Posterior cingulate gyrus (tissue), 11 donors: ENCODE measurements at places on chromosomes 12 and 14.

DNA sequence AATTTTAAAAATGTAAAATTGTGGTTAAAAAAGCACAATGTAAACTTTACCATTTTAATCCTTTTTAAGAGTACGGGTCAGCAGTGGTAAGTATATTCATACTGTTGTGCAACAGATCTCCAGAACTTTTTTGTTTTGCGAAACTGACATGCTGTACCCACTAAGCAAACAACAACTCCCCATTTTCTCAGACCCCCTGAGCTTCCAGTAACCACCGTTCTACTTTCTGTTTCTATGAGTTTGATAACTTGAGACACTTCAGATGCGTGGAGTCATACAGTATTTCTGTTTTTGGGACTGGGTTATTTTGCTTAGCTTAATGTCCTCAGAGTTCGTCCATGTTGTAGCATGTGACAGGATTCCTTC is 38.0 kb downstream of the CHST11 start:
- no peak for DNase-seq

GRCh38 chr12:106586278-106586802 is 3.5 kb downstream of the RFX4 start:
- DNase-seq = no peak

DNA sequence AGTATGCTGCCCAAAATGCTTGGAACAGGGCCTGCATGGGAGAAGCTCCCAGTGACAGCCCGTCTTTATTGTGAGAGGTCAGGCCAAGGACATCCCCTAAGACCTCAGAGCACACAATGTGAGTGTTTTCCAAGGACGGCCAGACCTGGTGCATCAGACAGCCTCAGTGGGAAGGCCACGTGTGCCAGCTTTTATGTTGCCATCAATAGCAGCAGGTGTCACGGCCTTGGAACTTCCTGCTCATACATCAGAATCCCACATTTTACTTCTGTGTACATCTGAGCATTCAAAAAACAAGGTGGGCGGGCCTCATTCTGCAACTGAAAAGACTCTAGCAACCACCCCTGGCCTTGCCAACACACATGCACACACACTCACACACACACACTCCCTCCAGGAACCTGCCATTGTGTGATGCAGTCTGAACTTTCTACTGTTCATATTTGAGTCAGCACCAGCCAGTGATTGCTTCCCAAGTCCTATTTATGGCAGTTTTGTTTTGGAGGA is 753.1 kb upstream of the TBX3 start:
- no peak for DNase-seq

DNA sequence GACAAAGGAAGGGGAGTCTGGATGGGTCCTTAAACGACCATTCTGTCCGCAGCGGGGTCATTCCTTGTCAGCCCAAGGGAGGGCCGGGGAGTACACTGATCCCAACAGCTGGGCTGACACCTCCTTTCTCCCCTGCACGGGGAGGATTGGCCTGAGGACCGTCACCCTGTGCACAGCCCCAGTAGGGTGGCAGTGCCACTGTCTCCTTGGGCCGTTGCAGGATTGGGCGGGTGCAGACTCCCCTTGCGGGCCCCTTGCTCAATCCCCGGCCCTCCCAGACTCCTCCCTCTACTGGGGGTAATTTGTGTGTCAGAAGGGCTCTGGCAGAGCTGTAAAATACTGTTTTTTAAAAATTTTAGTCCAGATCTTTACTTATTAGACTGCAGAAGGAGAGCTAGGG is 12.6 kb upstream of the AMN start:
- DNase-seq = no peak

DNA sequence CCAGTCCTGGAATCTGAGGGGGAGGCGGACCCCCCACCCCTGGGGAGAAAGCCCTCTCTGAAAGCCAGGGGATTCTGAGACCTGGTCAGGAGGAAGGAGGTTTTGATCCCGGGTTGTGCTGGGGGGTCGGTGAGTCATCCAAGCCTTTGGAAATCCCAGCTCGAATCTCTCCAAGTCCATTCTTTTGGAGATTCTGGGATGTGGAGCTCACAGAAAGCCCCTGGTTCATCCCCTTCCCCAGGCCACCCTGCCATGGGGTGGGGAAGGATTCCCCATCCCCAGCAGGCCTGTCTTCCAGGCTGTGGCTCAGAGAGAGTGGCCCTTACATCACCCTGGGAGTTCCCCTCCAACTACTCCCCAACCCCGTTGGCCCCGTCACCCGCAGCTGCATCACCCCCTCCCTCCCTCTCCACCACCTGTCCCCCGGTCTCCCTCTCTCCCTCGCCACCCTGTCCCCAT is 14.3 kb downstream of the EXOC3L4 start:
- no peak for DNase-seq

GRCh38 chr12:130435331-130435730 is 97.6 kb downstream of the PIWIL1 start:
- DNase-seq = peak; percentile 80

GRCh38 chr12:1562813-1563407 is 31.5 kb downstream of the FBXL14 start:
- no peak for DNase-seq

DNA sequence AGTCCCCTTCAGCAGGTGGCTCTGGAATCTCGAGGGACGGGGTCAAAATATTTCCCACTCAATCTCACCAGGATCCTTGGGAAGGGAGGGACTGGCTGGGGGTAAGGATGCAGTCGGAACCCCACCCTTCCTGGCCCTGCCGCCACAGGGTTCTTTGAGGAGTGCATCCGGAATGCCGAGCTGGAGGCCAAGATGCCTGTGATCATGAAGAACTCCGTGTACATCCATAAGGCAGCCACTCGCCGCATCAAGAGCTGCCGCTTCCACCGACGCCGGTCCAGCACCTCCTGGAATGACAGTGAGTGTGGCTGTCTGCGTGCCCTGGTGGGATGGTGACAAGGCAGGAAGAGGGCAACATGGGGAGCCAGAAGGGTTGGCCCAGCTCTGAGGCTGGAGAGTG is 43.1 kb downstream of the PLEKHD1 start:
- DNase-seq = no peak

GRCh38 chr12:95802482-95803270 is 12.1 kb upstream of the NTN4 start:
- no peak for DNase-seq

DNA sequence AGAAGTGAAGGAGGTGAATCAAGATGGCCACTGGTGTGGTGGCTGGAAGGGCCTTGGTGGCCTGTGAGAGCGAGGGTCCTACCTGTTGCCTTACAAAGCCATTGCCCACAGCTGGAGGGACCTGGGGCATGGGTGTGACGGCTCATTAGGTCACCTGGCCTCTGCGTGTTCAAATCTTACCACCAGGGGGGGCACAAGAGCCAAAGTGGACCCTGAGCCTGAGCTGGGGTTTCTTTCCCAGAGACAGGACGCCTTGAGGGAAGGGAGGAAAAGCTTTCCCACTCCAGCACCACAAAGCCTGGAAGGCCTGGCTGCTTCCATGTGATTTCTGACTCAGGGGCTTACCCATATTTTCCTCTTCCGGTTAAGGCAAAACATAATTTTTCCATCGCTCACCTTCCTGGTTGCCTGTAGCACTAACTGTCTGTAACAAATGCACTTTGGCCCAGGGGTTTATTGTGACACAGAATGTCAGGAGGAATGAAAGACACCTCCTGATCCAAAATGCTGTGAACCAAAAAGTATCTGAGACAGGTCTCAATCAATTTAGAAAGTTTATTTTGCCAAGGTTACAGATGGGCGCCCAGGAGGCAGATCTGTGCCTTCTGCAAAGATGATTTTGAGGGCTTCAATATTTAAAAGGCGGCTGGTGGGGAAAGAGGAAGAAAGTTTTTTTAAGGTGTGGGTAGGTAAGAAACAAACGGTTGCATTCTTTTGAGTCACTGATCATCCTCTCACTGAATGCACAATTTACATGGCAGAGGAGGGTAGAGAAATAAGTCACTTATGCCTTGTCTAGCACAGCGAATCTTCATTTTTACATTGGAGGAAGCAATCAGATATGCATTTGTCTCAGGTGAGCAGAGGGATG is 4.3 kb upstream of the CD9 start:
- DNase-seq = peak; percentile 93

DNA sequence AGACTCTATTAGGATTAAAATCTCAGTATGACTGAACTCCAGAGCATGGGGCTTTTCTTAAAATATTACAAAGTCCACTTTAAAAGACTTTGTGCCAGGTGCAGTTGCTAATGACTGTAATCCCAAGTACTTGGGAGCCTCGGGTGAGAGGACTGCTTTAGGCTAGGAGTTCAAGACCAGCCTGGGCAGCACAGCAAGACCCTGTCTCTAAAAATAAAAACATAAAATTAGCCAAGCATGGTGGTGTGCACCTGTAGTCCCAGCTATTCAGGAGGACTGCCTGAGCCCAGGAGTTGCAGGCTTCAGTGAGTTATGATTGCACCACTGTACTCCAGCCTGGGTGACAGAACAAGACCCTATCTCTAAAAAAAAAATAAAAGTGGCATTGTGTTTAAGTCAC is 33.2 kb downstream of the ATF7 start:
- DNase-seq = no peak

DNA sequence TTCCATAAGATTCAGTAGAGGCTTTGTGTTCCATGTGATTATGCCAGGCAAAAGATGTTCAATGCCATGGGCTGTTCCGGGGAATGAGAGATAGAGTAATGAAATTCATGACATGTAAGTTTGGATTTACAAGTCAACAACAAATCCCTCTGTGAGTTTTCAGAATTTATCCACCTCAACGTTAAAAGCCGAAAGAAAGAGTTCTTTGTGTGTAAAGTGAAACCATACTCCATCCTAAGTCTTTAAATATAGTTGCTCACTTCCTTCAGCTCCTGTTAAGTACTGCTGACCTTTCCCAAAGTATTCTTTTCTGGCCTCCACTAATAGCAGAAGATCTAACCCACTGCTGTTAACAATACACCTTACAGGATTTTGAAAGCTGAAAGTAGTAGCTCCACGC is 190.0 kb downstream of the TMX1 start:
- no peak for DNase-seq

- DNase-seq = peak; percentile 75
These were observed 27.7 kb downstream of the FIGNL2 start for GRCh38 chr12:51820526-51821439.

DNA sequence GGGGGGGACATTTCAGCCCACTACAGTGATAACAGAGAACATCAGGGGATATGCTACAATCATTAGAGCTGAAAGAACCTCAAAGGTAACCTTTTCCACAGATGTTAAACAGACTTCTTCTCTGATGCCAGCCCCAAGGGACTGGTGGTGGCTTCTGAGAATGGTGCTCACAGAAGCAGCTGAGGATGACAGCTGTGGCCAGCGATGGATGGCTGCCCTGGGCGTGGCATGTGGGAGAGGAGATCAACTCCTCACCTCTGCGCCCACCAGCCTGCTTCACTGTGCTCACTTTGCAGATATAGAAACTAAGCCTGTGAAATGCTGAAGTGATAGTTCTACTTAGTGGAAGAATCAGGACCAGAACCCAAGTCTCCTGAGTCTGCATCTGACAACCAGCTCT is 33.0 kb downstream of the FOXN3 start:
- DNase-seq = no peak

DNA sequence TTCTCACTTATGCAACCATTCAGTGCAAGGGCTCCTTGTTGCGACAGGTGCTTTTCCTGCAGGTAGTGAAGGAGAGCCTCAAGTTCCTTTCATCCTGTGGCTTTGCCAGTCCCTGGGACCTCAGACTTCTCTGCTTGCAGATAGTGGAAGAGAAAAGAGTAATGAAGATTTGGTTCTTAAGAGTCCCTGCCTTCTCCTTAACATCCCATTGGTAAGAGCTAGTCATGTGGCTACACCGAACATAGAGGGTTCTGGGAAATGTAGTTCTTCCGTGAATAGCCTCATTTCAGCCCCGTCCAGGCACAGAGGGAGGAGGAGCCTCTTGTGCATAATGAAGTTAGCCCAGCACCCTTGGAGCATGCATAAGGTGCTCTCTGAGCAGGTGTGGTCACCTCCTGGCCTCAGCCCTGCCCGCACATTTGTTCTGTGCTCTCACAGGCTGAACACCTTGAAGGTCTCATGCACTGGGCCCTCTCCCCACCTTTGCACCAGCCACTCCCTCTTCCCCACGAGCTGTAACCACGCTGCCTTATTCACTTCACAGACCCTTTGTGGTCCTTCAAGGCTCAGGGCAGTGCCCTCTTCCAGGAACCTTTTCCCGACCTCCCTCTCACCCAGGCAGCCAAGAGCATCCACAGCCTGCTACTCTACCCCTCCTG is 134.0 kb downstream of the BCL11B start:
- DNase-seq = no peak

GRCh38 chr14:33061667-33062325 is 123.1 kb downstream of the NPAS3 start:
- no peak for DNase-seq

DNA sequence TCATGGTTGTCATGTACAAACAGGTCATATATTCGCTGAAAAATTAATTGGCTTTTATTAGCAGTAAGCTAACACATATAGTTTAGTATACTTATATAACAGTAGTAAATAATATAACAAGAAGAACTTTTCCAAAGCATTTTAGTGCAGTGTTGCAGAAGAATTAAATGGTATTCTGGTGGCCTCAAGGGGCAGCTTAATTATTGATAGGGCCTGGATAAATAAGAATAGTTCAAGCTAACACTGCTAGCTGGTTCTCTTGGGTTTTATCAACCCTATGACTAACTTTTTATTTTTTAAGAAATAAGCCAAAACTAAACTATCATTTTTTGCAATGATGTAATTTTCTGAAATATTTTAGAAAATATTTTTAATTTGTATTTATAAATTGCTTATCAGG is 152.1 kb downstream of the SRGAP1 start:
- no peak for DNase-seq

DNA sequence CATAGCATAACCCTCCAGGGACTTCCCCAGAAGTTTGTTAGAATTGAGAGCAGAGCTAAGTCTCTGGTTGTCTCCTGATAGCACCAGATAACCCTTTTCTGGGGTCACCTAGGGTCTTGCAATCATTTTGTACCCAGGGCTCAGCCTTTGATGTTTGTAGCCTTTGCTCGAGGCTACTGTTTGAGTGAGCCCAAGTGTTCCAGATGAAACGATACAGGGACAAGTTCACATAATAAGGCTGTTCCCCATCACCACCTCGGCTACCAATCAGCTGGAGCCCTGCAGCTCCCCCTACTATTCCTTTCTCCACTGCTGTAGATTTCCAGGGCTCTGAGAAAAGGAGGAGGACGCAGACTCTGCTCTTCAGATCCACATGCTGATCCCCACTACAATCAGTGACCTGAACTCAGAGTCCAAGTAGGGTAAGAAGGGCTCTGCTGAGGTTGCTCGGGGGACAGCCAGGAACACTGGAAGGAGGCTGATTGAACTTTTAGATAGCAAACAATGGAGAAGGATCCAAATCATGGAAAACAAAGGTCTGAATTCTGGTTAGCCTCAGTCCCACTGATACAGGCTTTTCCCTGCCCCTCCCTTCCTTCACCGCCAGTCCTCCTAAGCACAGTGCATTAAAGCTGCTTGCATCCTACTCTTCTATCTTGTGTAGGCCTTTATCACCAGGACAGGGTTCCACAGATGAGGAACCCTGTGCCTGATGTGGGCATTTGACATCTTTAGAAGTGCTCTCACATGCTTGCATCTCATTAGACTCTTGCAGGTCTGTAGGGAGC is at the start of gene EDDM3A:
Gene EDDM3A, plus strand, starts transcription at position 317 of the 788 bp plus-strand sequence. CDS start 1,694 bp downstream, outside the sequence.
- DNase-seq = no peak

DNA sequence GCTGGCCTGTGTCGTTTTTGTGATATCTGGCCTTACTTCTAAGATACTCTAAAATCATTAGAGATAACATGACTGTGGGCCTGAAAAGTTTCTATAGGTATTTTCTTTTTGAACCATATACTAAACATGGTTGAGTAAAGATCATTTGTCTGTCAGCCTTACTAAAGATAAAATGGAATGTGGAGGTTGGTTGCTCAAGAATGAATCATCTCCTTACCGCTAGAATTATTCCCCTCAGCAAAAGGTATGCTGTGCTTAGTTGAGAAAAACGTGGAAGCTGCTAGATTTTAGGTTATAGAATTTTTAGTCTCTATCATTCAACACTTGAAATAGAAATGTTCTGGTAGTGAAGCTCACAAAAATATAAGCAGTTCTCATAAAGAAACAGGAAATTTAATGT is 407.3 kb downstream of the AEBP2 start:
- DNase-seq = no peak
